CD4-positive, alpha-beta T cell treated with Interleukin-15 for 4 hours (primary cell): ENCODE measurements at places on chromosomes 2 and 18.

DNA sequence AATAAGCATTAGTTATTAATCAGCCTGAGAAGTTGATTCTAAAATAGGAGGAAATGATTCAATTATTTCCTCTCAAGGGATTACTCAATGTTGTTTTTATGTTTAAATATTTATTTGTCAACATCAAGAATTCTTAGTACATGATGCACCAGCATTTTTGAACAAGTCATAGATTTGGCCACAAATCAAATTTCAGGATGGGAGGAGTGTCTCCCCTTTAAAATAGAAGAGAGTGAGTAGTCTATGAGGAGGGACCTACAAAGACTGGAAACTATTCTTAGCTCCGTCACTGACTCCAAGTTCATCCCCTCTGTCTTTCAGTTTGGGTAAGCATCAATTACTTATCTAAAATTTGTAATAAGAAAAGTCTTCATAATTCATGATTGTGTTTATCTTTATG, 18.6 kb upstream of the IL18R1 start:
- DNase-seq, result no peak

GRCh38 chr18:66647671-66648070, 43.8 kb upstream of the CDH19 start:
- DNase-seq, result no peak

DNA sequence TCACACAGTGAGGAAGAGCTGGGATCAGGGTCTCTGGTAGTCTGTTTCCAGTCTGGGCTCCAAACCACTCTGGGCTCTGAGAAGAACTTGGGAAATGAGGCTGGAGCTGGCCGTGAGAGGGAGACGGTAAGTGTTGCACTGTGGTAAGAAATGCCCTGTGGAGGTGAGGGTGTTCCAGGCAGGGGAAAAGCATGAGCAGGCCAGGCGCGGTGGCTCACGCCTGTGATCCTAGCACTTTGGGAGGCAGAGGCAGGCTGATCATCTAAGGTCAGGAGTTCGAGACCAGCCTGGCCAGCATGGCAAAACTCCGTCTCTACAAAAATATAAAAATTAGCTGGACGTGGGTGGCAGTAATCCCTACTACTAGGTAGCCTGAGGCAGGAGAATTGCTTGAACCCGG, 14.3 kb upstream of the DES start:
- DNase-seq, result no peak

- no peak for DNase-seq
Observed at GRCh38 chr2:23782646-23783045, 144.3 kb downstream of the ATAD2B start.
